Kasumi-1 (cell line): ENCODE measurements at places on chromosomes 2 and 18.
A peak's percentile ranks its signal among the peaks of the same experiment; 100 is the strongest.

DNA sequence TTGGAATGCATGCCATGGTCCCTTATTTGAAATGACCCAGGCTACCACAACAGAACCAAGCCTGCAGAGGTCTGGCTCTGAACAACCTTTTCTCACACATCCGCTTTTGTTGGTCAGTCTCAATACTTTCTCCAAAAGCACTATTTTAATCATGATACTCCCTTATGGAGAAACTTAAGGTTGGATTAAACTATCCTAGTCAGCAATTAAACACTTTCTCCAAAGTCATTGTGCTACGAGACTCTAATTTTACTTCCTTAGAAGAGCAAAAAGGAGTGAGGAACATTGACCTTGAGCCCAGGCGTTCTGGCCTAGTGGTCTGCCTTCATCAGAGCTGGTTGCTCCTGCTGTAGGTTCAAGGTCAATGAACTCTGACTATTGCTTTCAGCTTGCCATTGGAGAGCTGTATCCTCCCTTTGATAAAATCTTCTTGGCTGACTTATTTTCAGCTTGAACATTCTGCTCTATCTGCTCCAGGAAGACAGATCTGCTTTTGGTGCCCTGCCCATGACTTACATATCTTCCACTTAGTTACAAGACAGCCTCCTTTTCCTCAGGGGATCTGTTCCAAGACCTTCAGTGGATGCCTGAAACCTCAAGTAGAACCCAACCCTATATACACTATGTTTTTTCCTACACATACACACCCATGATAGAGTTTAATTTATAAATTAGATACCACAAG is 91.2 kb downstream of the NCKAP5 start:
- no peak for DNase-seq

DNA sequence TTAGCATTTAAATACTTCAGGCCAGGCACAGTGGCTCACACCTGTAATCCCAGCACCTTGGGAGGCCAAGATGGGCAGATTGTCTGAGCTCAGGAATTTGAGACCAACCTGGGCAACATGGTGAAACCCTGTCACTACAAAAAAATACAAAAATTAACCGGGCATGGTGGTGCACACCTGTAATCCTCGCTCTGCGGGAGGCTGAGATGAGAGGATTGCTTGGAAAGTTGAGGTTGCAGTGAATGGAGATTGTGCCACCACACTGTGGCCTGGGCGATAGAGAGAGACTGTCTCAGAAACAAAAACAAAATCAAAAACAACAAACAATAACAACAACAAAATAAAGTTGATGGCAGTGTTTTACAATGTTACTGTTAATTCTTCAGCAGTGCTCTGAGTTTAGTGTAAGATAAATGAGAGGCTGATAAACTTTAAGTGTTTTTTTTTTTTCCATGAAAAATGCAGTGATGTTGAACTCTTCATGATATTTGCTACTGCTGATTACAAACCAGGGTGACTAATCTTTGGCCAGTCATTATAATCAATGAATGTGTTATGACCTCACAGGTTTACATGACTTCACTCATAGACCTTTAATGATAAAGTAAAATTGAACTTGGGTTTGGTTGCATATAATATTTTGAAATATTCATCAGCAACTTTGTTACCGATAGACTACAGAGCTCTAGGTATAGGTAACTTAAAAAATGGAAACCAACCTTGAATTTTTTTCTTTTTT is 2.5 kb downstream of the ITGAV start:
- DNase-seq = no peak

DNA sequence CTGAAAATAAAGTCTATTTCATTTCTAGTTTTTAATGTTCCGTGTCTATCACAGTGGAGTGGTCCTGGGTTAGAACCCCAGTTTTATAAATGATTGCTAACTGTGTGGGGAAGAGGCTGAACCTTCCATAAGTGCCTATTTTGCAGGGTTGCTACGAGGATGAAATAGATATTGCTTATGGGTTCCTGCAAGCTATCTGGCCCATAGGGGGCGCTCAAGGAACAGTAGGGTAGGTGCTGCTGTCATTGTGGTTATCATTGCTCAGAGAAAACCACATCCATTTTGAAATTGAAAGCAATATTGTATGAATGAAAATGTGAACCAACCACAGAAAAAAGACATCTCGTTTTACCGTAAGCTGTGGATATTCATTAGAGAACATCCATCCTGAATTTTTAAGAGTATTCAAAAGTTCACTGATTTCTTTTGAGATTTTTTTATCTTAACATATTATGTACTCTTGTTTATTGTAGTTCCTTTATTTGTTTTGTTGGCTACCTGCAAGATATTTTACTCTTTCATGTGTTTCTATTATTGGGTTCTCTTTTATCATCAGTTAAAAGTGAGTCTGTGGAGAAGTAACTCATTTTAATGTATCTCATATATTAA is 261.6 kb downstream of the NAPG start:
- peak; percentile 81 for DNase-seq

DNA sequence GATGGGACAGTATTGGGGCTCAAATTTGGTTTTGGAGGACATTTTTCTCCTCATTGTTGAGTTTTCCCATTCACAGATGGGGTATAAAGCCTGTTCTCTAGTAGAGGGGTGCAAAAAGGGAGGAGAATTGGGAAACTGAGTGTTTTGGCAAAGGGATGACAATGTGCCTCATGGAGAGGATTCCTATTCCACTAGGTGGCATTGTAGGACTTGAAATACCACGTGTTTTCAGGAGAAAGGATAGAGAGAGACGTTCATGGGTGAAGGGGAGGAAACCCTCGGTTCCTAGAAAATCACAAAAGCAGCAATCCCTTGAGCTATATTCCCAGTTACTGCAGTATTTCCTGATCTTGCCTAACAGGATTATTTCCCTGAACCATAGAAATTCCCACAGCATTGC is 113.7 kb upstream of the SRD5A2 start:
- peak; percentile 10 for DNase-seq

GRCh38 chr2:77232909-77233425 is 289.2 kb downstream of the LRRTM4 start:
- no peak for DNase-seq

GRCh38 chr2:224596289-224596688 is 11.1 kb upstream of the CUL3 start:
- DNase-seq = no peak

- no peak for DNase-seq
Measured at GRCh38 chr2:191942090-191942738, 95.3 kb upstream of the CAVIN2 start.

- DNase-seq = no peak
Measured at GRCh38 chr2:189020179-189020578, 46.0 kb downstream of the COL3A1 start.

DNA sequence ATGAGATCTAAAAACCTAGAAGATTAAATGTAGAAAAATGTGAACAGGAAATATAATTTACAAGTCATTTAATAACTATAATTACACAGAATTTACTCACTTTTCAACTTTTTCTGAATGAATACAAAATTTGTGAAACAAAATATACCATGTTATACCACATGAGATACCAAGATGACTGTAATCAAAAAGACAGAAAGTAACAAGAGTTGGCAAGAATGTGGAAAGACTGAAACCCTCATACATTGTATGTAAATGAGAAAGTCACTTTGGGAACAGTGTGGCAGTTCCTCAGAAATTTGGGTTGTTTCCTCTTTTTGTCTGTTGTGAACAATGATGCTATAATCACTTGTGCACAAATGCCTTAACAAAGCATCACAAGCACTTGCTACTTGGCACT is 145.4 kb upstream of the ZNF804A start:
- no peak for DNase-seq

- no peak for DNase-seq
Measured at GRCh38 chr2:189512879-189513278, 67.7 kb downstream of the SLC40A1 start.

DNA sequence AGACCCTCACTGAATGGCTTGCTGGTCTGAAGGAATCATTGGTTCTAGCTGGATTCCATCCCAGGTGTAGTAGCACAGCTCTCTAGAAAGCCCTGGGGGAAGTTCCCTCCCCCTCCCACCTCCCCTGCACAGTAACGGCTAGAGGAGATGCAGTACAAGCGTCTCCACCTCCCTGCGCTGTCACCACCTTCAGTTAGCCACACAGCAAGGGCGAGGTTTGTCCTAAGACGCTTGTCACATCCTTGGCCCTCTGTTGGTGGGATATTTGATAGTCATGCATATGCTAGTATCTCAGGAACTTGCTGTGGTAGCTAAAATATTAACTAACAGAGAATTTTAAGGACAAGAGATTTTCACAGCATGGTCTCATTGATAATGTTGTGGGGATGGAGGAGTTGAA is 19.4 kb downstream of the TRAPPC12 start:
- DNase-seq = no peak

DNA sequence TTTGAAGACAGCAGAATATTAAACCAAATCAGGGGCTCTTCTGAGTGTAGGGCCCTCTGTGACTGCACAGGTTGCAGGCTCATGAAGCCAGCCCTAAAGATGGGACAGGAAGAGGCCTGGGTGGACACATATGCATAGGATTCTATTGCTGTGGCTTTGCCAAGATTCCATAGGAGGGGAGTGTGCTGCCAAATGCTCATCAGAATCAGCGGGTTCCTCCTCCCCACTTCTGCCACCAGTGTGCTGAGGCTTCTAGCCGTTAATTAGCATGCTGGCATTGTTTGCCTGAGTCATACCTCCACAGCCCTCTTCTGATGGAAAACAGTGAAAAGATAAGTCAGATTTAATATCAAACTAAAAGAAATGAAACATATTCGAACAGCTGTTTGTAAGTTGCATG is 103.9 kb upstream of the TMEFF2 start:
- DNase-seq = no peak

- DNase-seq = peak; percentile 54
Measured at GRCh38 chr2:58834404-58834803, 593.3 kb upstream of the FANCL start.
